Spleen (tissue), 13 donors: ENCODE measurements at places on chromosomes 3 and 15.

DNA sequence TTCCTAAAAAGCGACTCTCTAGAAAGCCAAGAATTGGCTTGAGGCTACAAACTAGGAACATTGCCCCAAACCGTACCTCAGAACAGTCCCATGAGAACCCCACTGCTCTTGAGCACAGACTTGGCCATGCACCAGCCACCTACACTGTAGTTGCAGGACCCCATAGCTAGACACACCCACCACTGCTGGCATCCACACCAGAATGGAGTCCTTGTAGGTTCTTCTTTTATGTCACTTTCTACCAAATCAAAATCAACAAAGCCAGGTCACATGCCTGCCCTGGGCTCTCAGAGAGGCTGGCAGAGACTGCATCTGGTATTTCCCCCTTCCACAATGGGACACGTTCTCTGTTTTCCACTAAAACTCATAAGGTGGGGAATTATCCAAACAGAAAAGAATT is 290.5 kb downstream of the SHOX2 start:
- no peaks in the 10 kb centered on the region for H3K27me3 ChIP-seq
- no peak for DNase-seq
- no peak overlapping the region for H3K27ac ChIP-seq
- no peak overlapping the region for H3K4me3 ChIP-seq

DNA sequence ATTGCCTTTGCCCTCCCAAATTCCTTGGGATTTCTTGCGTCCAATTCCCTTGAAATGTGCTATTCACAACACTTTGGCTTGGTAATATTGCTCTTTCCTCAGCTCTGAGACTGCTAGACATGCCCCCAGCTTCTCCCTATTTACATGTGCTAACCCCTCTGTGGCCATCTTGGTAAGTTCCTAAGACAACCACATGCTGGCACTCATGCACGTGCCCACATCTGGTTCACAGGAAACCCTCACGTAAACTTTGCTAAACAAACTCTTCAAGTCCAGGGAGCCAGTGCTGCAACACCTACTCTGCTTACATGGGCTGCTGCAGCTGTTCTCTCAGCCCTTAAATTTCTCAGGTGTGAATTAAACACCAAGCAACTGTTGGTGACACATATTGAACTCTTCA is 121.8 kb downstream of the ADAMTSL3 start:
- H3K27me3 ChIP-seq: no peaks in the 10 kb centered on the region
- DNase-seq: no peak
- H3K36me3 ChIP-seq: no peaks in the 10 kb centered on the region
- H3K27ac ChIP-seq: no peak overlapping the region
- H3K4me1 ChIP-seq: no peaks in the 10 kb centered on the region
- no peak overlapping the region for H3K4me3 ChIP-seq

- H3K4me1 ChIP-seq: no peaks in the 10 kb centered on the region
- DNase-seq: no peak
- H3K27me3 ChIP-seq: peaks cover 11% of the 10 kb centered on the region
- no peak overlapping the region for H3K4me3 ChIP-seq
- no peaks in the 10 kb centered on the region for H3K36me3 ChIP-seq
- H3K27ac ChIP-seq: no peak overlapping the region
These were observed 50.4 kb downstream of the ATP2B2 start for GRCh38 chr3:10454907-10455544.

DNA sequence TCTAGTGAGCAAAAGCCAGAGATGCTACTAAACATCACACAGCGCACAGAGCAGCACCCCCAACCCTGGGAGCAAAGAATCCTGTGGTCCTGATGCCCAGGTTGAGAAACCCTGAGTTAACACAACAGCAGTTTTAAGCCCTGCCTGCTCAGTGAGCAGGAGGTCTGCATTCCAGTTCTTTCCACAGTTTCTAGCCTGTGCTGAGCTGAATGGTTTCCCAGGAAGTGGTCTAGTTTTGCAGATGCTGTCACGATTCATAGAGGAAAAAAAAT is 171.1 kb upstream of the PROK2 start:
- no peak overlapping the region for H3K4me3 ChIP-seq
- DNase-seq: no peak
- H3K36me3 ChIP-seq: no peaks in the 10 kb centered on the region
- no peak overlapping the region for H3K27ac ChIP-seq
- H3K4me1 ChIP-seq: peaks cover 14% of the 10 kb centered on the region

GRCh38 chr3:170420307-170420821 is 1.7 kb downstream of the CLDN11 start:
- no peaks in the 10 kb centered on the region for H3K27me3 ChIP-seq
- peaks cover 7% of the 10 kb centered on the region for H3K4me1 ChIP-seq
- no peaks in the 10 kb centered on the region for H3K36me3 ChIP-seq
- no peak for DNase-seq
- peak overlapping the region; percentile 76 for H3K27ac ChIP-seq
- H3K4me3 ChIP-seq: no peak overlapping the region

GRCh38 chr3:72720566-72720965 is 127.7 kb downstream of the SHQ1 start:
- no peaks in the 10 kb centered on the region for H3K4me1 ChIP-seq
- H3K27ac ChIP-seq: no peak overlapping the region
- H3K36me3 ChIP-seq: no peaks in the 10 kb centered on the region
- no peaks in the 10 kb centered on the region for H3K27me3 ChIP-seq

DNA sequence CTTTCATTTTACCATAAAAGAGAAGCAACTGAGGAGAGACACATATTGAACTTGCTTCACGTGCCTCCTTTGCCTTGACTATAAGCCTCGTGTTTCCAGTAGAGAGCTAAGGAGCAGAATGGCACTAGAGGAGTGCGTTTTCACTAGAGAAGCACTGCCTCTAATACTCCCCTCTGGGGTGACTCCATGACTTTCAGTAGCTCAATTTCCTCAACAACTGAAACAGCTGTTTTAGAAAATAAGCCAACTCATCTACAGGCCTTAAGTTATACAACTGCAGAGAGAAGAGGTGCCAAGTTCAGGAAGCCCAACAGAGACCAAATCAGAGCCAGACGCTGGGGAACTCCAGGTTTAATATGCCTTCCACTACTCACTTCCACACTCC is 1.9 kb downstream of the UBP1 start:
- H3K27ac ChIP-seq: peak overlapping the region; percentile 97
- peak overlapping the region; percentile 82 for H3K4me3 ChIP-seq
- H3K27me3 ChIP-seq: no peaks in the 10 kb centered on the region
- no peak for DNase-seq
